Activated CD8-positive, alpha-beta memory T cell treated with anti-CD3 and anti-CD28 coated beads, Interleukin-2, amount 50 U/mL, for 4 hours (primary cell): ENCODE measurements at places on chromosomes 12 and 14.

GRCh38 chr14:96897184-96897583 lies 100.0 kb downstream of the VRK1 start:
- DNase-seq, result no peak

GRCh38 chr12:1977109-1977508 lies 27.1 kb downstream of the DCP1B start:
- no peak for DNase-seq

DNA sequence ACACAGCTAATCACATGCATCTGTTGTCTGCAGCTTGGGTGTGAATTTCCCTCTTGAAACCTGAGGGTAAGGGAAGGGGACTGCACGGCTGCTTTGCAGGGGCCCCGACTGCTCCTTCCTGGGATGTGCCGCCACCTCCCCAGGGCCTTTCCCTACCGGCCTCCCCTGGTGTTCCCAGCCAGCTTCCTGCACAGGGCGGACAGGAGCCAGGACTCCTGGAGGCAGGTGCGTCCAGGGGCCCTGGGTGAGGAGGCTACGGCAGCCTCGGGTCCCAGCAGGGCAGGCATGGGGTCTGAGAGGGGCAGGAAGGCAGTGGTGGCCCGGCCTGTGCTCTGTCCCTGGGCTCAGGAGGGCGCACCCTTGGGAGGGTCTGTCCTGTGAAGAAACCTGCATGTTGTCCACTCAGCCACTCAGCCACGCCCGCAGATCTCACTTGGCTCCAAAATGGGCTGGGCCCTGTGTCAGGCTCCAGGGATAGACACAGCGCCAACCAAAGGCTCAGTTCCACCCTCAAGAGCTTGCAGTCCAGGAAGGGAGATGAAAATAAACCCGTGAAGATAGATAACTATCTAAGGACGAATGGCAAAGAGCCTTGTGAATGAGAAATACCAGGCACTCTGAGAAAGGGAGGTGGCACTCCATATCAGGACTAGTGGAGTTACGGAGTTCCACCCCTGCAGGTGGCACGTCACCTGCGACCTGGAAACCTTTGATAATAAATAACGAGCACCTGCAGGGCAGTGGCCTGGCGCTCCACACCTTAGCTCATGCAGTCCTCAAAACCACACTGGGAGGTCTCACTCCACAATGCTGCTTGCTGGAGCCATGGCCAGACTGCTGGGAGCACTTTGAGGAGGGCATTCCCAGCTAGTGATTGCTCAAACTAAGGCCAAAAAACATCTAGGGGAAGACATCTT lies 427.4 kb downstream of the AACS start:
- no peak for DNase-seq

DNA sequence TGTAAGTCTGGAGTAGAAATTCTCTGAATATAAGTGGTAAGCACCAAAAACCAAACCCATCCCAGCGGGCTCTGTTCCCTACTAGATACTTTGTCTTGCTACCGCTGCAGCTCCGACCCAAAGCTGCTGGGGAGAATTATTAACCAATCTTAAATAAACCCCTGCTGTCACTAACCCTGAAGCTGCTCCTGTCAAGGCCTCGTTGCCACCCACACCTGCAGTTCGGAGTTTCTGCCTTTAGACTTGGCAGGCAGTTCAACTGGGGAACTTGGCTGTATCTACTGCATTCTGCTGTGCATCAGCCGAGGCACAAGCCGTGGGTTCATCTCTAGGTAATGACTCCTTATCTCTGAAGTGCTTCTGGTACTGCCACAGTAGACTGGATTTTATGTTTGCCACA lies 55.5 kb downstream of the PPM1A start:
- no peak for DNase-seq

GRCh38 chr12:24562771-24563431 lies 386.0 kb downstream of the BCAT1 start:
- no peak for DNase-seq

DNA sequence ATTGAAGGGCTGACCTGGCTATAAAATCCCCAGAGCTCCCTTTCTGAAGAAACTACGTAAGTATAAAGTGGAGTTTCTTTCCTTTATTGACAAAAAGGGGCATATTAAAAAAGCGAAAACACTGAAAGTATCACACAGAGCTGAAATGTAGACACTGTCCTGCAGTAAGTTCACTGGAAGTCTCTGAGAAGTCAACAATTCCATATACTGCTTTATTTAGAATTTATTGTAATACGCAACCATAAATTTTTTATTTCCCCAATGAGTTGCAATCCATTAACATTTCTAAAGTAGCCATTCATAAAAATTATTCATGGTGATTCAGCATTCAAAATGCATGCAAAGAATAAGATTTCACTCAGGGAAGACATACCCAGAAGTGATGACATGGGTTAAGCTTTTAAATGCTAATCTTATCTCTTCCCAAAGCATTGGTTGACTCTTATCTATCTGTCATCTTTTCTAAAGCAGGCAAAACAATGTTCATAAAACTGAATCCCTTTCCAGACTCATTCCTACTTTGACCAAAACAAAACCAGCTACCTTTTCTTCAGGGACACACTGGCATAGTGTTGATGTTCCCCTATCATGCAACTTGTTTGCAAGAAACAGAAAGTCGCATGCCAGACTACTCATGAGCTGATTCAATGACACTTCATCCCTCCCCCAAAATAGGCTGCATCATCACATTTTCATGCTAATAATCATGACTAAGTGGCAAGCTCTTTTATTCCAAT lies 17.3 kb downstream of the KITLG start:
- DNase-seq, result no peak

GRCh38 chr12:56530390-56531055 lies 8.9 kb downstream of the RBMS2 start:
- DNase-seq, result no peak

DNA sequence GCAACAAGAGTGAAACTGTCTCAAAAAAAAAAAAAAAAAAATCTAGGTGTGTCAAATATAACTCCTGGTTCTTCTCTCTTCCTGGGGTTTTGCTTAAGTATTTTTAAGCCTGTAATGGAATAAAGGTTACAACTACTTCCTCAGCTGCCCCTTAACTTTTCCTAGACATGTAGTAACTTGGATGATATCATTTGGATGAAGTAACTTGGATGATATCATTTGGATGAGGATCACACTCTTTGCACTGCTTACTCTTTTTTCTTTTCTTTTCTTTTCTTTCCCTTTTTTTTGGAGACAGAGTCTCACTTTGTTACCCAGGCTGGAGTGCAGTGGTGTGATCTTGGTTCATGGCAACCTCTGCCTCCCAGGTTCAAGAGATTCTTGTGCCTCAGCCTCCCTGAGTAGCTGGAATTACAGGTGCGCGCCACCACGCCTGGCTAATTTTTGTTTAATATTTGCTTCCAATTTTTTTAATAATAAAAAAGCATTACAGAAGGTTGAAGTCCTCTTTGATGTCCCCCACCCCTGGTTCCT lies 775 bp upstream of the FAM186A start:
- no peak for DNase-seq

GRCh38 chr12:768434-768833 lies 16.1 kb downstream of the WNK1 start:
- no peak for DNase-seq

- no peak for DNase-seq
Observed at GRCh38 chr12:44193281-44193680, 357.4 kb downstream of the TMEM117 start.

DNA sequence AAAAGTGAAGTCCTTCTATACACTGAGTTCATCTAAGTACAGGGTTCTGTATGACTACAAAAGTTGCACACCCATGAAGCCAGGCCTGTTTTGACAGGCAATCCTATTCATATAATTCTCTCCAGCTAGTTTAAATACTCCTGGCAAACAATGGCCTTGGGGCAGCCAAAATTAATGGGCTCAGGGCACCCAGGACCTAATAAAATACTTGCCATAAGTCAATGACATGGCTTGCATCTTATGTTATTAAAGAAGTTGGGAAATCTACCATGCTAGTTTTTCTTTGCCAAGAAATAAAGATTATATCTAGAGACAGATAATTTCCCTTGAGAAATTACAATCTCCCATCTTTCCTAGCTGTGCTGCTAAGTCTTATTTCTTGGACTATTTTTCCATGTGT lies 11.1 kb upstream of the TMTC1 start:
- no peak for DNase-seq

- no peak for DNase-seq
Observed at GRCh38 chr12:120404271-120404670, 33.6 kb upstream of the COX6A1 start.

GRCh38 chr14:26522967-26523366 lies 74.9 kb downstream of the NOVA1 start:
- DNase-seq, result no peak

GRCh38 chr14:25001156-25001555 lies 48.8 kb downstream of the STXBP6 start:
- no peak for DNase-seq

GRCh38 chr12:82596483-82596882 lies 90.2 kb upstream of the TMTC2 start:
- DNase-seq, result no peak

- DNase-seq, result no peak
Observed at GRCh38 chr12:38137716-38138115, 178.9 kb upstream of the ALG10B start.

- no peak for DNase-seq
Observed at GRCh38 chr12:92561543-92561899, 141.3 kb upstream of the PLEKHG7 start.

DNA sequence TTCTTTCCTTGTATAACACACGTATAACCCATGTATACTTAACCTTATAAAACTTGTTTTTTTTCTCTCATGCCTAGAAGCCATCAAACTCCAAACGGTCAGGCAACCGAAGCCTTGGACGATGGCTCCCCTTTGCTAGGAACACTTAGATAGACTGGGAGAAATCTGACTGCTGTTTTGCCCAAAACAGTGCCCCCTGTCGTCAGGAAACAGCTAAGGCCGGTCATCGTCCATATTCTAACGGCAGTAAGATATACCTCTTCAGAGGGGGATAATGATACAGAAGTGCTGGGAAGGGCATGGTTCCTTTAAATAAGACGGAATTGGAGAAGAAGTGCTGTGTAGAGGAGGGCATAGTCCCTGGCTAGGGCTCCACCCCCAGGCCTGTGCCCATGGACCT lies 130.5 kb downstream of the SLC41A2 start:
- no peak for DNase-seq

DNA sequence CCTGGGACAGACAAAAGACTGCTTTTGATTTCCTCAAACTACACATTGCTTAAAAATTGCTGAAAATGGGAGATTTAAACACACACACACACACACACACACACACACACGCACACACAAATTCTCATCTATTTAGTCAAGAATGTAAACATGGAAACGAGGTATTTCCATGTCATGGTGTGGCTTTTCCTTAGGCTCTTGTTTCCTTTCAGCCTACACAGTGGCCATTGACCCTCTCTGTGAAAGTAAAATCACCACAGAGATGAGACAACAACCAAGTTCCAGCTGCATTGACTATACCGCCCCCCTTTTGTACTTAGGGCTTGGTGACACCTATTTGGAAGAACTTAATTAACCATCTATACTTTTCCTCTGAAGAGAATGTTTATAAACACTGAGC lies 41.9 kb downstream of the TTC8 start:
- DNase-seq, result no peak

GRCh38 chr12:118850244-118850825 lies 131.0 kb upstream of the SRRM4 start:
- DNase-seq, result no peak

DNA sequence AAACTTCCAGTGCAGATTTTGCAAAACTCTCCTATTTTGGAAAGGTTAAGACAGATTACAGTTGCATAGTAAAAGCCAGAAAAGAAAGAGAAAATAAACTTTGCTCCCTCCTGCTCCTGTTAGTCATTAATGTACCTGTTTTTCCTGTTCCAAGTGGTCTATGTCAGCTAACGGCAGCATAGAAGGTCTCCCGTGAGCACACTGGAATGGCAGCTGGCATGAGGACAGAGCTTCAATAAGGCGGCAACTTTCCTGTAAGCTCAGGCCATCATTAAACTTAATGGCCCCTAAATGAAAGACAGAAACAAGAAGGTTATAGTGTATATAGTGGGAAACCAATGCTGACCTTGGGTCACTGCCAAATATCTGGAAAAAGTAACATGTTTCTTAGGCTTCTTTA lies 16.0 kb downstream of the EIF2B2 start:
- DNase-seq, result no peak

- DNase-seq, result no peak
Observed at GRCh38 chr12:125137766-125138344, 72.6 kb downstream of the AACS start.

DNA sequence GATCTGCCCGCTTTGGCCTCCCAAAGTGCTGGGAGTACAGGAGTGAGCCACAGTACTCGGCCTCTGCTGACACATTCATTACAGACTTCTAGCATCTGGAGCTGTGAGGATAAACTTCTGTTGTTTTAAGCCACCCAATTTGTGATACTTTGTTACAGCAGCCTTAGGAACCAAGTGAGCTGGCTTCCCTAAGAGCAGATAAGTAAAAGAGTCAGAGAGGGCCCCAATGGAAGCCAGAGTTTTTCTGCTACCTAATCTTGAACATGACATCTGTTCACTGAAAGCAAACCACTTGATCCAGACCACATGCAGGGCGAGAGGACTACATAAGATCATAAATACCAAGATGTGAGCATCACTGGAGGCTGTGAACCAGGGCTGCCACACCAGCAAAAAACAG lies 3.7 kb upstream of the MAPKAPK5 start:
- no peak for DNase-seq

DNA sequence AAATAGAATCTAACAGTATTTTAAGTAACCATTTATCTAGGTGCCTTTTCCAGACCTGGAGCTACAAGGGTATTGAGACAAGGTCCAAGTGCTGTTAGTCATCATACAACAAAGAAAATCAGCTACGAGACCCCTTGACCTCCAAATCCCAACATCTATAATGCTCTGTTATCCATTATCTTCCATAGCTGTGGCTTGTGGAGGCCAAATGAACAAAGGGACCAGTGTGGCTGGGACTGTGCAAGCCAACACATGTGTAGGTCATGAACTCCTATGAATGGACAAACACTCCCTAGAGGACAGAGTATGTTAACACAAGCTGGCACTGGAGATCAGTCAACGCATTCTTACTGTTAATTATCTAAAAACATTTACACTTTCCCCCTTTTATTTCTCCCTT lies 374.5 kb downstream of the EMP1 start:
- no peak for DNase-seq

DNA sequence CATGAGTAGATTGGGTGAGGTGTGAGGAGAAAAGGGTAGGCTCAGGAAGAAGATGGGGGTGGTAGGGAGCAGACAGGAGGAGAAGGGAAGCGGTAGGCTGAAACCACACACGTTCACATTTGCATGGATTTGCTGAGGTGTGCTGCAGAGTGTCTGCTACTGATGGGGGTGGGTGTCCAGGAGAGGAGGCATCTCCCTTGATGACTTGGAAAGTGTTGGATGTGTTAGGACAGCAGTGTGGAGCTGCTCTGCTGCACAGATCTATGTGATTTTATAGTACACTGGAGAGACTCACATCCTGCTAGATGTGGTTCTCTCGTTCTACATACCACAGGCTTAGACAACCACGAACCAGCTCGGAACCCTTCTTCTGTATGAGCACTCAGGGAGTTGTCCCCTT lies 9.3 kb downstream of the ZFHX2 start:
- no peak for DNase-seq

DNA sequence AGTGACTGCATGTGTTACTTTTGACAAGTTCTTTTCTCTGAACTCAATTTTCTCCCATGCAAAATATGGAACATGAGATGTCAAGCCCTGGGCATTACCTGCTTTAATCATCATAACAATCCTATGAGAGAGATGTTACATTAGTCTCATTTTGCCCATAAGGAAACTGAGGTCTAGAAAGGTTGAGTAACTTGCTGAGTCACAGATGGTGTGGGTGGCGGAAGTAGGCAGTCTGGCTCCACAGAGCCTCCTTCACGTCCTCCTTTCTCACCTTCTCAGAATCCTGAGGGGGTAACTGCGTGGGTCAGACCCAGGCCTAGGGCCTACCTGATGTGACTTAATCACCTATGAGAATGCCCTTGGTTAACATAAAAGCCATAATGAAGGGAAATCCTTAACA lies 50.7 kb downstream of the TMTC1 start:
- DNase-seq, result no peak
